Omental fat pad (tissue), 4 donors: ENCODE measurements at places on chromosomes 16 and 17. TPM values are rescaled to one million over a fixed set of nuclear protein-coding genes. Genes with fewer than 3 reads are reported as not detected.

CACNG3 gene
- not detected for total RNA-seq

ABAT gene
- 7.3 TPM for total RNA-seq

ST6GALNAC2 gene
- 11.6 TPM for total RNA-seq

PIPOX gene
- 2.3 TPM for total RNA-seq

FBXL19 gene
- total RNA-seq: 6.8 TPM

TMC8 gene
- total RNA-seq: 12.5 TPM

COQ9 gene
- total RNA-seq: 42.5 TPM

KRT39 gene
- not detected for total RNA-seq

C17orf78 gene
- not detected for total RNA-seq

TP53TG3F gene
- not detected for total RNA-seq

CCR7 gene
- total RNA-seq: not detected

DOC2A gene
- not detected for total RNA-seq

GRB7 gene
- 14.0 TPM for total RNA-seq

HAS3 gene
- 1.8 TPM for total RNA-seq

TNFRSF12A gene
- 56.8 TPM for total RNA-seq

KRTAP2-1 gene
- total RNA-seq: not detected

NPIPB13 gene
- total RNA-seq: 14.7 TPM

P2RX1 gene
- total RNA-seq: 4.7 TPM

NOG gene
- 0.82 TPM for total RNA-seq

CHST5 gene
- not detected for total RNA-seq

ALOX12B gene
- not detected for total RNA-seq

MT3 gene
- total RNA-seq: not detected

FOXN1 gene
- total RNA-seq: not detected

TEX14 gene
- 0.46 TPM for total RNA-seq

ZKSCAN2 gene
- total RNA-seq: 4.4 TPM

PLEKHH3 gene
- total RNA-seq: 29.6 TPM

NUP88 gene
- 74.1 TPM for total RNA-seq

KLHL10 gene
- total RNA-seq: not detected

ACSM2A gene
- not detected for total RNA-seq

FN3K gene
- 13.0 TPM for total RNA-seq

KIFC3 gene
- 59.1 TPM for total RNA-seq

IRX3 gene
- 8.2 TPM for total RNA-seq

CCL14 gene
- 83.2 TPM for total RNA-seq

C16orf46 gene
- total RNA-seq: not detected

CUEDC1 gene
- 17.1 TPM for total RNA-seq

HOXB7 gene
- total RNA-seq: 5.3 TPM

HP gene
- total RNA-seq: 48.9 TPM

SOX8 gene
- 1.4 TPM for total RNA-seq

ABCA8 gene
- 49.8 TPM for total RNA-seq

KRT17 gene
- not detected for total RNA-seq

IRX5 gene
- total RNA-seq: not detected

ITGAX gene
- total RNA-seq: 11.7 TPM
